ENCODE measurements at places on chromosomes 4 and X. TPM values are rescaled to one million over a fixed set of nuclear protein-coding genes. Genes with fewer than 3 reads are reported as not detected.

The C4orf36 gene
- polyA plus RNA-seq: 2.6 TPM

The PRRG1 gene
- polyA plus RNA-seq: 25.4 TPM

The MAGEC2 gene
- not detected for polyA plus RNA-seq

The GIMD1 gene
- polyA plus RNA-seq: not detected

The CFAP299 gene
- polyA plus RNA-seq: 0.90 TPM

The DCAF4L1 gene
- 0.12 TPM for polyA plus RNA-seq

The SPANXA1 gene
- polyA plus RNA-seq: not detected

The CT45A10 gene
- not detected for polyA plus RNA-seq

The TMEM35A gene
- 7.9 TPM for polyA plus RNA-seq

The PDZD4 gene
- polyA plus RNA-seq: 6.8 TPM

The PNMA6F gene
- polyA plus RNA-seq: 0.04 TPM

The PDHA2 gene
- polyA plus RNA-seq: not detected

DNA sequence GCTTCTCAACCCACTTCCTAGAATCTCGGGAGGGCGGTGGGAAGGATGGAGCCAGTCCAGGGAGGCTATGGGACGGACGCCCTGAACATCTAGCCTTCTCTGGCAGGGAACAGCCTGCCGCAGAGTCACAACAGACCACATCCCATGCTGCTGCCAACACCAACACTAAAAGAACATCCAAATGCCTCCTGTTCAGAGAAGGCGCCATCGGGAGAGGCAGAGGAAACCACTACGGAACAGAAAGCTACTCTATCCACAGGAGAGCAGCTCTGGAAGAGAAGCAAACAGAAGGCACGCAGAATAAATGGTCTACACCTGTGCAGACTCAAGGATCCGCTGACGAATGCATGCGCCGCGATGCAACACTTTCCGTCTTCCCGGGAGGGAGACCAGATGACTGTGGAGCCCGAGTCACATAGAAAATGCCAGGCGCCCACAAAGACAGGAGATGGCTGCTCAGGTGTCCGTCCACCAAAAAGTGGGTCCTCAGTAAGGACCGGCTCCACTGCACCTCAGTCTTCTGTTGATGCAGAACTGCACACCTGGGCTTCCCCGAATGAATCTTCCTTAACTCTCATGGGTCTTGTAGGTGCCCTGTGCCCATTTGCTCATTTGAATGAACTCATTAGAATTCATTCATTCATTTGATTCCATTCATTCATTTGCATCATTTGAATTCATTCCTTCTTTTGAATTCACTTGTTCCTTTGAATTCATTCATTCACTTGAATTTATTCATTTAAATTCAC, 217.5 kb downstream of the DHRSX start:
- DNase-seq: no peak

DNA sequence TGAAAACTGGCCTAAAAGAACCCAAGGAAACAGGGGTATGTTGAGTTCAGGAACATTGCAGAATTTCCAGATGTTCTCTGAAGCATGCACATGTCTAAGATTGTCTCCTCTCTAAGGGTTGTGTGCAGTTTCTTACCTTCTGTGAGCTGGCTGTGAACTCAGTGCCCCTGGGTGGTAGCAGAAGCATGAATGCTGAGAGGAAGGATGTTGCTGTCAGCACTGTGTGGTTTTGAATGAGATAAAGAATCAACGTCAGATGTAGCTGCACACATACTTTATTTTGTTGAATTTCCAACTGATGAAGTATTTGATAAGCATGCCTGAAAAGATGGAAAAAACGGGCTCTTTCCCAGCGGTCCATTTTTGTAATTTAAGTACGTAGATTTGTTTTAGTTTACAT, 23.8 kb upstream of the CD38 start:
- no peak for DNase-seq

DNA sequence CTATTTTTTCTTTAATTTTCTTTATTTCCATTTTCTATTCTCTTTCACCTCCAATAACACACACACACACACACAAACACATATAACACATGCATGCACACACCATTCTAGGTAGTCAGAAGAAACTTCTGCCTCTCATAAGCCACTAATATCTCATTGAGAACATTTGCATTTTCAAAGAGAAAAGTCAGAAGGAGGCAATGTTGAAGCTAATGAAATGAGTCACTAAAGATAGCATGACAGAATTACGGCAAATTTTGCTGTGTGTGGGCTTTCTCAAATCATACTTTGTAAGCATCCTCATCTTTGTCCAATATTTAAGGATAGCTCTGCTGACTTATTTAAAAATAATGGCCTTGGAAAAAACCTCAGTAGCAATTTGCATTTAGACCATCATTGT, 291.3 kb downstream of the GUCY2F start:
- DNase-seq: no peak

- DNase-seq: no peak
Measured at GRCh38 chr4:4427886-4428285, 41.0 kb downstream of the NSG1 start.

- DNase-seq: no peak
Measured at GRCh38 chr4:47104986-47105385, 73.6 kb downstream of the GABRB1 start.

GRCh38 chrX:66015152-66015831, 24.6 kb downstream of the VSIG4 start:
- DNase-seq: no peak

DNA sequence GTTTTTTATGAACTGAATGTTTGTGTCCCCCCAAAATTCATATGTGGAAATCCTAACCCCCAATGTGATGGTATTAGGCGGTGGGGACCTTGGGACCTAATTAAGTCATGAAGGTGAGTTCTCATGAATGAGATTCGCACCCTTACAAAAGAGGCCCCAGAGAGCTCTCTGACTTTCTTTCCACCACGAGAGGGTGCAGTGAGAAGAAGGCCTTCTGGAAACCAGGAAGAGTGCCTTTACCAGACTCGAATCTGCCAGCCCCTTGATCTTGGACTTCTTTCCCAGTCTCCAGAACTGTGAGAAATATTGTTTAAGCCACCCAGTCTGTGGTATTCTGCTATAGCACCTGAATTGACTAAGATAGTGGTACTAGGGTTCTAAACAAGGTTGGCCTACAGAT, 40.8 kb downstream of the STK26 start:
- no peak for DNase-seq

- no peak for DNase-seq
Measured at GRCh38 chr4:107709916-107710315, 10.1 kb downstream of the PAPSS1 start.

DNA sequence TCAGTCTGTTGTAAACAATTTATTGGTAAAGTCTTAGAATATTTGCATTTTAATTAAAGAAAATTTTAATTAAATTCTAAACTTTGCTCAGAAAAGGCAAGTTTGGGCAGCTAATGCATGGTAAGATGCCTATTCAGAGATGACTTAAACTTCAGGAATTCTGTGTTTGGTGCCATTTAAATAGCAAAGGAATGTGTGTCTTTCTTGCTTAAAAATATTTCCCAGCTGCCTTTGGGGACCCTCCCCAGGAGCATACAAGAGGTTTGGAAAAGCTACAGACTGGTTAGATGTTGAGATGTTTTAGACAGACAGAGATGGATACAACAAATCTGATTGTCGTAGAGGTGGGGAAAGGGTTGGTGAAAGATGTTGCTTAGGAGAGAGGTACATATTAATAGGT, 36.5 kb downstream of the AFF2 start:
- no peak for DNase-seq

GRCh38 chr4:16717266-16717970, 181.0 kb downstream of the LDB2 start:
- no peak for DNase-seq

- no peak for DNase-seq
Measured at GRCh38 chrX:68710870-68711576, 63.6 kb downstream of the STARD8 start.

DNA sequence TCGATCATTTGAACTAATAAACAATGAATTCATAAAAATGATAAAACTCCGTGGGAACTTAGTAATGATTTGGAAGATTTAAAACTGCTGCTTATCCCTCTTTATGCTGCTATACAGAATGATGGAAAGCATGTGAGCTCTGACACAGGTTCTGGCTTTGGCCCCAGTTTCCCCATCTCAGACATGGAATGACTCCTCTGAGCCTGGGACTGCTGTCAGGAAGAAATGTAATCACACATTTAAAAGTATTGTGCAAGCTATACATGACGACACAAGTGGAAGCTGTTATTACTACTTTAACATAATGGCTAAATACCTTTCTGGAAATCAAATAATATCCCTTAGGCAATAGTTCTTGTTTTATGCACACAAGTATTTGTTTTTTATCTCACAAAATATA, 161.7 kb downstream of the DCHS2 start:
- DNase-seq: no peak

DNA sequence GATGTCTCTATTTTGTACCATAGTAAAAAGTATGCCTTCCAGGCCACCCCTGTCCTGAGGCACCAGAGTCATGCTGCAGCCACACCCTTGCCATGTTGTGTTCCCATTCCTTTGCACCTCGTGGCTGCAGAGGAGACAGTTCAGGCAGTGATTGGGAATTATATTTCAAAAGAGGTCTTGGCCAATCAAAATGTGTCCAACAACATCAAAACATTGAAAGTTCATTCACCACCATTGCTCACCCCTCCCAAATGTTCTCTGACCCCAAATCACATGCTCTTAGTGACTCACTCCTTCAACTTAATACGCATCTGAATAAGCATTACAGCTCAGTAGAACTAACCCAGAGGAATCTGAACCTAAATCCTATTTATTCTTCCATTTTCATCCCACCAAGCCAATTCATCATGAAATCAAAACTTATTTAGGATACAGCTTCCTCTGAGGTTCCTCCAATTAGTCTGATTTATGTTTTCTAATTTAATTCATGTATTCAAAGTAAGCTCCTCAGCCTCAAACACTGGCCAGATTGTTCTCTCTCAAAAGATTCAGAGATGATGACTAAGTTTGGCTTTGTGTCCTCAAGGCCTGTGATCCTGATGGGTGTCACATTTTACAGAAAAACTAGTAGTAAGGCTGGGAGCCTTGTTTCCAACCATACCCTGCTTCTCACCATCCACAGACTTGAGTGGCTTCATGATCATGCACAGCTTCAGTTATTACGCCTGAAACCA, 323.2 kb upstream of the INTU start:
- DNase-seq: no peak

DNA sequence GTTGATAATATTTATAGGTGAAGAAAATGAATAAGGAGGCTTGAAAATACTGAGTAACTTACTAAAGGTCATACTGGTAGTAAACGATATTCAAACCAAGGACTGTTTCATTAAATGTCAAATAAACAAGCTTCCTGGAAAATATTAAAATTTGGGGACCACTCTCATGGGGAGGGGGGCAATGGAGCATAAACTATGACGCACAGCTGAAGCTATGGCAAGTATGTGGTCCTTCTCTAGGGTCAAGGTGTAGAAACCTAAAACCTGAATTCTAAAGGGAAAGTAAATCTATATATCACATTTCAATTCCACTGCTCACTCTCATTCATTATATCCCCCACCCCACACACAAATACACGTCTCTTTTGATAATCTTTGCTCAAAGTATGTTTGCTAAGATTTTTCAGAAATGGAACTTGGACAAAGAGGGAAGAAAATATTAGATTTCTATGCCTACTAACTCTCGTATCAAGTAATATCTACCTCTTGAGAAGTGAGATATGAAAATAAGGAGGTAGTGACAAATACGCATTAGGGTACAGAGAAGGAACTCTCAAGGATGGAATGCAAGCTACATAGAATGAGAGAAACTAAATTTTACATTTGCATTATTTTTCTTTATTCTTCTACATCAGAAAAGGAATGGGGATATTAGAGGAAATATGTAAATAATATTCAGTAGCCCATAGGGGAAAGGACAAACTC, 84.6 kb downstream of the PDS5A start:
- no peak for DNase-seq

- DNase-seq: no peak
Measured at GRCh38 chr4:20251031-20251795, 492 bp upstream of the SLIT2 start.

- DNase-seq: no peak
Measured at GRCh38 chr4:28004520-28004919, 1143.9 kb downstream of the STIM2 start.

- DNase-seq: no peak
Measured at GRCh38 chr4:164438321-164438720, 315.6 kb upstream of the SMIM31 start.

DNA sequence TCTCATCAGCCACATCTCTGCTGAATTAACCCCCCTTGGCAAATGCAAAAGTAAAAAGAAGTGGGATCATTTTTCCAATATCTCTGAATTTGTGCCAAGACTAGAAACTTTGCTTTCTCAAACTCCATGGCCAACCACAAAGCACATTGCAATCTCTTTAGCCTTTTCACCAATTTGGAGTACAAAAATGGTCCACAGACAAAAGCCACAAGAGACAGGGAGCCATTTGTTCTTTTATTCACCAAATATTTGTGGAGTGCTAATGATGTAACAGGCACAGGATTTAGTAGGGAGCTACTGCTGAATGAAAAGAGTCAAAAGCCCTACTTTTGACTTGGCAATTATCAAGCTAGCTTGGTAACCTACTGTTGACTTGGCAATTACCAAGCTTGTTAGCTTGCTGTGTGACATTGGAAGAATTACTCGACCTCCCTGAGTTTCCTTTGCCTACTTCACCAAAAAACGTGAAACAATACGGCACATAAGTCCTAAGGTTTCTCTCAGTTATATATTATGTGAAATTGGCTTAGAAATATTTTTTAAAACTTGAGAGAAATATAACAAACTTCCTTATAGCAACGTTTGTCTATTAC, 97.1 kb upstream of the KLF3 start:
- no peak for DNase-seq
